Activated CD8-positive, alpha-beta T cell treated with anti-CD3 and anti-CD28 coated beads for 36 hours (primary cell): ENCODE measurements at places on chromosomes 2 and 18.

- no peak for DNase-seq
Observed at GRCh38 chr2:197276156-197276555, 34.4 kb downstream of the ANKRD44 start.

GRCh38 chr2:7725850-7726242 is 808.6 kb downstream of the RNF144A start:
- no peak for DNase-seq

DNA sequence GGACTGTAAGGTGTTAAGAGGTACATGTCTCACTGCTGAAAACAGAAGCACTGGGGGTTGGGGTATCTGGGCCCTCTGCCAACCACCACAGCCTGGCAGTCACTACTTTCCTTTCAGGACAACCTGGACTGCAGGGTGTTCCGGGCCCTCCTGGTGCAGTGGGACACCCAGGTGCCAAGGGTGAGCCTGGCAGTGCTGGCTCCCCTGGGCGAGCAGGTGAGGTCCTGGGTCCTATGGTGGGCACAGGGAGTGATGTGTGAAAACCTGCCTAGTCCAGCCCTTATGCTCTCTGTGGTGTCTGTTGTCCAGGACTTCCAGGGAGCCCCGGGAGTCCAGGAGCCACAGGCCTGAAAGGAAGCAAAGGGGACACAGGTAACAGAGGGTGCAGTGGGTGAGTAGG is 40.0 kb downstream of the MARCO start:
- no peak for DNase-seq

DNA sequence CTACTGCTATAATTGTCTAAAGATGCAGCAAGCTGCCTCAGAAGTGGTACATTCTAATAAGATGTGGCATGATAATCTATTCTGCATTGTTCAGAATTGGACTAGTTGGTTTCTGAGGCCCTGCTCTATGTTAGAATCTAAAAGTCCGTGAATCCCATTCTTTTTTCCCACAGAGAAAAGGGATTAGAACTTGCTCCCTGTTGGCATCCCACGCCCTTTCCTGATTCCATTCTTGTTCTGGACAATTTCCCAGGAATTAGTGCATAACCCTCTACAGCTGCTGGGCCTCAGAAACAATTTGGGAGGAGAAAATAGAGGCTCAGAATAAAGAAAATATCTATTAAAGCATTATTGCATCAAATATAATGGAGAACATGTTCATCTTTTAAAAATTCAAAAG is 282.7 kb downstream of the NRXN1 start:
- DNase-seq, result no peak

GRCh38 chr2:37154785-37155184 is 2.0 kb downstream of the EIF2AK2 start:
- no peak for DNase-seq

GRCh38 chr18:22726469-22726868 is 206.7 kb upstream of the RBBP8 start:
- no peak for DNase-seq

DNA sequence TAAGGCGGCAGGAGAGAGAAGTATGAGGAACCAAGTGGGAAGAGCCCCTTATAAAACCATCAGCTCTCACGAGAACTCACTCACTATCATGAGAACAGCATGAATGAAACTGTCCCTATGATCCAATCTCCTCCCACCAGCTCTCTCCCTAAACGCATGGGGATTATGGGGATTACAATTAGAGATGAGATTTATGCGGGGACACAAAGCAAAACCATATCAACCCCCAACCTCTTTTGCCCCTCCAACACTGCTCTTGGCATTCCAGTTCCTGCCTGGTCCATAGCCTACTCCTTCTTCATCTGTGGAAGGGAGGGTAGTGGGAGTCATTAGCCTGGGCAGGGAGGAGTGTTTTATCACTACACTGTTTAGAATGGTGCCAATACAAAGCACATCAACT is 1.4 kb upstream of the EHD3 start:
- DNase-seq, result no peak

GRCh38 chr2:6163932-6164331 is 471.7 kb downstream of the SOX11 start:
- DNase-seq, result no peak

- no peak for DNase-seq
Observed at GRCh38 chr18:23924813-23925212, 89.7 kb upstream of the TTC39C start.

DNA sequence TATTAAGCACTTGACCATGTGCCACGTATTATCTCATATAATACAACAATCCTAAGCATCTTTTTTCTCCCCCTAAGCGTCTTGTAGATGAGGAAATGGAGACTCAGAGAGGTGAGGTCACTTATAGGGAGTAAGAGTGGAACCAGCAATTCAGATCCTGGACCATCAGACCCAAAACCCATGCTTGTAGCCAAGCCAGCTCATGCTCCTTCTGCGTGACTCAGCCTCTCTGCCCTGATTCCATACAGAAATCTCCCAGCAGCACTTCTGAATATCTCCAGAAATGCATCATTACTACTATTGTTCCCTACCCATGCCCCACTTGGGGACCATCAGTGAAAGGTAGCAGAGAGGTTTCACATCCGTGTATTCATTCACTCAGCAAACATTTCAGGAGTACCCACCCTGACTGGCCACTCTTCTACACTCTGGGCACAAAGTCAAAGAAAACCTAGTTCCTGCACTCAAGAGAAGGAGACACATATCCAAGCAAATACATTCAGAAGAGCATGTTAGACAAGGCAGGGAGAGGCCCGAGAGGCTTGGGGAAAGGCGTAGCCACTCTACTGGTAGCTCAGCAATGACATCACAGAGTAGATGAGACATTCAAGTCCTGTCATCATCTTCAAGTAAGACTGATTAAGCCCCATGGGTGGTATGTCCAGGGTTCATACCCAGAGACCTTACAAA is 141.9 kb downstream of the MTCL1 start:
- no peak for DNase-seq

DNA sequence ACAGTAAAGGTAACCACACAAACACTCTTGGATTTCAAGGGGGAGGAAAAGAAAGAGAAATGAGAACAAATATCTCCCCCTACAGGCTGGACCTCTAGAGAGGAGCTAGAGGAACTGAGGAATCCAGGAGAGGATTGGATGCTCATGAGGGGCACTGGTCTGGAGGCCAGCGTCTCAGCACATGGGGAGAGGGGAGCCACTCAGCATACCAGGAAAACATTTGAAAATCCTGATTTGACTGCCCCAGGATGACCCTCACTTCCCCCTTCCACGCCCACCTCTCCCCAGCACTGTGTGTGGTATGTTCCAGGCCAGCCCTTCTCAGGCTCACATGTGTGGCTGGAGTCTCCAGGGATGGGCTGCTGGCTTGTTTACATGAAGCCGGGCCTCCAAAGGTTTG is 396.8 kb upstream of the ID2 start:
- DNase-seq, result no peak

DNA sequence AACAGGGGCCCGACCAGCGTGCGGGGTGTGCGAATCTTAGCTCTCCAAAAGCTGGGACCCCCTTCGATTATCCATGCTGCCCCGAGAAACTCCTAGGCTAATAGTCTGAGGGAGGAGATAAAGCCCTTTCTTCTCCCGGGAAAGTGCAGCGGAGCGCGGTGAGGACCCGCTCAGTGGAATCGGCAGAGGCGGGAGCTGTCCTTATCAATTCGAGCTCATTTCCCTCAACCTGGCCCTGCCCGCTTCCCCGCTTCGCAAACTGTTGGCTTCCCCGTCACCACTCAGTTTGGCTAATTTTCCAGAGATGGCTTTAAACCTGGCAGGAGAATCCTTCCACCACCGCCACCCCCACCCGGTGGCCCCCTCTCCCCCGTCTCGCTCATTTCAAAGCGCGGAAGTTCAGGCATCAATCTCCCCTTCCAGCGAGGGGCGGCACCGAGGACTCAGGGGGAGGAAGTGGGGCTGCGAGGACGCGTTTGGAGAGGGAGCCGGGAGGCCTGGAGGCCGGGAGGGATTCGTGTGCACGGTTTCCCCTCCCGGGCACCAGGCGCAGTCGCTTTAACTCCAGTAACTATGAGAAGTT is 1.6 kb downstream of the KLHL14 start:
- no peak for DNase-seq

GRCh38 chr2:233456934-233457333 is 102.6 kb downstream of the DGKD start:
- DNase-seq, result no peak

DNA sequence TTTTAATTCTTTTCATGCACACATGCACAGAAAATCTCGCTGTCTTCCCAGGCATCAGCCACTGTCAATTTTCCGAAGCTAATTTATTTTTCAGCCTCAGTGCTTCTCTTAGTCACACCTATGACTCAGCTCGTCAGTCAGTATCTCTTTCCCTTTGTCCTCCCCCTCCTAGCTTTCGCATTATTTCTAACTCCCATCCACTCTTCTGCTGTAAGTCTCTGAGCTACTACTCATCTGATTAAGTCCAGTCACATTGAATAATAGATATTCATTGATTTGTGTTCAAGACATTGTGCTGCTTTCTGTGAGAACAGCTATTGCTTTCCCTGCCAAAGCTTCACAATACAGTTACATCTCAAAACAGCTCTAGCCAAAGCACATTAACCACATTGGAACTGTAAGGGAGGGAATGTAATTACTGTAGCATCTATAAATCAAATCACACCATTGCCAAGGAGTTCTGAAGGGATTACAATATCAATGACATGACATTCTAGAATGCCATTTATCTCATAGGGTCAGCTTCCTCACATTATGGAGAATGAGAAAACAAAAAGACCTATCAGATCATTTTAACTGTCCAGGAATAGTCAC is 89.4 kb downstream of the SCN3A start:
- DNase-seq, result no peak

DNA sequence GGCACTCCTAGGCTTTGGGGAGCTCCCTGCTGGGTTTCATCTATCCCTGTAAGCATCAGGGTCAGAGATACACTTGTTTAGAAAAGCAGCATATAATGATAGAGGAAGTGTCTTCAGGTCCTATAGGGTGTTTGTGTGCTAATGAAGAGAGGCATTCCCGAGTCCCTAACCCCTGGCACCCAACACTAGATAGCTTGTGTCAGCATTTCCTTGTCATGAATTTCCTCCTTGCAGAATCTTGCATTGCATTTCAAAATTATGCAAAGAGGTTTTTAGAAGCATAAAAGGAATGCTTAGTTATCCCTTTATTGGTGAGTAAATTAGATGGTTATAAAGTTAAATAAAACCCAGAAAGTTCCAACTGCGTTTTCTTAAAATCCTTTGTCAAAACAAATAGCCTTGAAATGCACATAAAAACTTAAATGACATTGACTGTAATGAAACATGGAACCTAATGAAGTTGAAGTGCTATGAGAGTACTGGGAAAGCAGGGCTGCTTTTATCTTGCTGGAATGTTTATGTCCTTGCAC is 63.7 kb upstream of the LHCGR start:
- no peak for DNase-seq

- DNase-seq, result no peak
Observed at GRCh38 chr2:128797533-128797932, 478.9 kb upstream of the HS6ST1 start.

- DNase-seq, result no peak
Observed at GRCh38 chr2:237980087-237980486, 13.3 kb downstream of the UBE2F start.

- no peak for DNase-seq
Observed at GRCh38 chr2:173258701-173259100, 96.0 kb upstream of the CDCA7 start.

- DNase-seq, result no peak
Observed at GRCh38 chr2:208669394-208669793, 262.8 kb downstream of the PTH2R start.

DNA sequence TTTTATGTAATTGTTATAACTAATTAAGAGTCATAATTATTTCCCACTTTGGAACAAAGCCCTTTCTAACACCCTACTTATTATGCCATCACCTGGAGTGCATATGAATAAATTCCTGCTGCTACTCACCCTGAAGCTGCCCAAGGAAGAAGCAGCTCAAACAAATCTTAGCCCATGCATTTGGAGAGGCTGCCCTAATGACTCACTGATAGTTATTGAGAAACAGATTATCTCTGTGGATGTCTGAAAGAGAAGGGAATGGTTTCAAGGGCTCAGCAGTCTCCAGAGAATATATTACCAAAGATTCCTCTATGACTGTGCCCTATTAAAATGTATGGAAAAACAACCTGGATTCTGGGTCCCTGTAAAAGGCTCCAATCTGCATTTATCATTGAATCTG is 81.0 kb downstream of the GPR39 start:
- DNase-seq, result no peak

DNA sequence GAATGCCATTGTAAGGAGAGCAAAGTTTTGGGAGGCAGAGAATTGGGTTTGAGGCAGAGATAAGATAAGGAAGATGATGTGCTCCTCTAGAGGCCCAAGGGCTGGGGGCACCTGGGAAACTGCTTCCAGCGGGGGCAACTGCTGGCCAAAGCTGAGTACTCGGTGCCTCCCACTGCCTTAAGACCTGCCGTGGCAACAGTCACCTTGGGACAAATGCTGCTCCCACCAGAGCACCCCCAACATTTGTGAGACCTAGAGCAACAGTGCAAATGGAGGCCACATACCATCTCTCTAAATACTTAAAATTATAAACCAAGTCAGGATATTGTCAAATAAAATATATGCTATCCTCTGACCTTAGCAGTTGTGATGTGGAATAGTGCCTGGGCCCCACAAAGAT is 127.1 kb downstream of the CAPN13 start:
- no peak for DNase-seq

DNA sequence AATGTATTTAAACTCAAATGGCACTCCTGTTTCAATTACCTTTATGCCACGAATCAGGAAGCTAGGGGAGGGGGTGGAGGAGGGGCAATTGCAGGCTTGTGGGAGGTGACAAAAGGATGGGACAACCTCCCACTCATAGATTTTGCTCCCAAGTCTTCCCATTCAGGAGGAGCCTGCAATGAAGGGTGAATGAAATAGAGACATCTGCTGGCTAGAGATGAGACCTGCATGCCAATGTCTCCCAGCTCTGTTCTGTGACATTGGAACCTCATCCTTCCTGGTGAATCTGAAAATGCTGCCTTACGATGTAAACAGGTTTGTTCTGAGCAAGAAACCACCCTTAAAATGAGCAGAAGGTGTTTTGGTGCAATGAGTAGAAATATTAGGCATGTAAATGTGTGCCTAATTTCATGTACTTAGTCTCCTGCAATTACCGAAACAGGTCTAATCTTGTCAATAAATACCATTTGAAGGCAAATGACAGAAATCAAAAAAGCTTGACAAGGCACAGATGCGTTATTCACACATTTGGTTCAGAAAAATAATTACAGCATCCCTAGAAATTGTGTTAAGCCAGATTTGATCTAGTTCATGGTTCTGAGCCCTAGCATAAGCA is 2.7 kb upstream of the PID1 start:
- peak; percentile 5 for DNase-seq
